ENCODE measurements at places on chromosomes 11 and 22. TPM values are rescaled to one million over a fixed set of nuclear protein-coding genes. Genes with fewer than 3 reads are reported as not detected.

Gene RAG2
- total RNA-seq: not detected

DNA sequence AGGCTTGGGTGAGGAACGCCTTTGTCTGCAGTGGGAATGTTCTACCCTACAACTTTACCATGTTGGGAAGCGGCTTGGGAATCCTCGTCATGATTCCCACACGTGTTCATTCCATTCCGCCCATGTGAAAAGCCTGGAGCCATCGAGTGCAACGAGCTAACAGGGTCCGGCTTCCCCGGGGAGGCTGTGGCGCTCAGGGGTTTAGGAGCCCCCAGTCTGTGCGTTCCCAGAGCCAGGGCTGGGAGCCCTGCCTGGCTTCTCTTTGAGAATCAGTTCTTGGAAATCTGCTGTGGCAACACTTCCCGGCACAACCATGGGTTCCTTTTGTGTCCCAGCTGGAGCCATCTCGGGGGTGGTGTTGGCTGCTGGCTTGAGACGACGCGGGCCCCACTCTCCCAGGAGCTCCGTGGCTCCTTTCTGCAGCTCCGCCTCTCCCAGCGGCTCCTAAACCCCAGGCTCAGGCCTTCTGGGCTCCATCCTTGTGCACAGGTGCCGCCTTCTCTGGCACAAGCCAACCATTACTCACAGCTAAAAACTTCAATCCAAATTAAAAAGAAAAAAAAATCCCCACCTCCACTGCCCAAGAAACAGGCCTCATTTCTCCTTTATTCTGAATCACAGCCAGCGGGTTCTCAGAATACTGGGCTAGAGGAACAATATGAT lies 18.7 kb upstream of the PPFIA1 start:
- peak; percentile 28 for DNase-seq

DNA sequence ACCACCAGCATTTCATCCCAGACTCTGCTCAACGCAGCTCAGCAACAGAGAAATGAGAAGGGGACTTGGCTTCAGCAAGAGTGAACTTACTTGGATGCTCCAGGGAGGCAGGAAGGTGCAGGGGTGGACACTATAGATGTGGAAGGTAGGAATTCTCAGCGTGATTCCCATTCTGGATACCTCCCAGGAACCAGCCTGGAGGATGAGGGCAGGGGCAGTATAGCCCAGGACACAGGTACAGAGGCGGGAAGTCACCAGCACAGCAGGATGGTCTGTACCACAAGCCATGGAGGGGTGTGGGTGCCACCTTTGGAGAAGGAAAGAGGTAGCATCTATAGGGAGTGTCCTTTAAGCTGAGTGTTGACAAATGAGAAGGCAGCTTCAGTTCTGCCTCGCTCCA lies 1275.2 kb downstream of the TBC1D22A start:
- DNase-seq: no peak

DNA sequence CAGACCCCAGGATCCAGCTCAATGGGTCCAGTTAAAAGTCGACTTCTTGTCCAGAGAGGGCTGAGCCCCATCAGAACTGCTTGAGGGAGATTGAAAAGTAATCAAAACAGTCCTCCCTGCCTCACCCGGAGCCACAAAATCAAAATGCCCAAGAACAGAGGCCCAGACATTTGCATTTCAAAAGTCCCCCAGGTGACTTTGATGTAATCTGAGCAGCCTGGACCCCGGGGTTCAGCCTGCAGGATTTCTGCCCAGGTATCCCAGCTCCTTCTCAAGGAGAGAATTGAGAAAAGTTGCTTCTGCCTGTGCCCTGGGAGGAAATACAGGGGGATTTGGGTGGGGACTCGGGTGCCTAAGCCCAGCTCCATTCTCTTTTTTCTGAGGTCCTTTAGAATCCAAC lies 1385.0 kb downstream of the TBC1D22A start:
- DNase-seq: peak; percentile 37

DNA sequence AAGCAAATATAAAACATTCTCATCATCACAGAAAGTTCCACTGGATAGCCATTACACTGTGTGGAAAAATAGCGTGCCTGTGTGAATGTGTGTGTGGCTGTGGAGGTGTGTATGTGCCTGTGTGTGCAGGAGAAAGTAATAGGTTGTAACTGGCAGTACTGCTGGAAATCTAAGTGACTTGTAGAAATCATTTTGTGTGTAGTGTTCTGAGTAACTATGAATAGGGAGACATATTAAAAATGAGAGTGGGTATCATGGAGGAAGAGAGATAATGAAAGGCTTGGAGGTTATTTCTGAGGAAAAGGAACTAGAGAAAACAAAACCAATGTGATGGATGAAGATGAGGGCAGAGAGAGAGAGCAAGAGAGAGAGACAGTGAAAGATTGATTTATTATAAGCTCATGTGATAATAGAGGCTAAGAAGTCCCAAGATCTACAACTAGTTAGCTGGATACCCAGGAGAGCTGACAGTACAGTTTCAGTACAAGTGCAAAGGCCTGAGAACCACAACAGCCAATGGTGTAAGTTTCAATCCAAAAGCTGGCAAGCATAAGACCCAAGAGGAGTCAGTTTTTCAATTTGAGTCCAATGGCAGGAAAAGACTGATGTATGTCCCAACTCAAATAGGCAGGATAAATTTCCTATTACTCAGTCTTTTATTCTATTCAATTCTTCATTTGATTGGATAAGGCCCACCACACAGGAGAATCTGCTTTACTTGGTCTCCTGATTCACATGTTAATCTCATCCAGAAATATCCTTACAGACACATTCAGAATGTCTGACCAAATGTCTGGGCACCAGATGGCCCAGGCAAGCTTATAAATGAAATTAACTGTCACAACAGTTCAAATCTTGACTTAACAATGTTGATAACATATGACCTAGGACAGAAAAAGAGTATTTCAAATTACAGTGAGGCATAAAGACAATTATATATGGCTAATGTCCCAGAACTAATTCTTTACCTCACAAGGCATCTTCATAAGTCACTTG lies 14.9 kb downstream of the KBTBD3 start:
- no peak for DNase-seq

DNA sequence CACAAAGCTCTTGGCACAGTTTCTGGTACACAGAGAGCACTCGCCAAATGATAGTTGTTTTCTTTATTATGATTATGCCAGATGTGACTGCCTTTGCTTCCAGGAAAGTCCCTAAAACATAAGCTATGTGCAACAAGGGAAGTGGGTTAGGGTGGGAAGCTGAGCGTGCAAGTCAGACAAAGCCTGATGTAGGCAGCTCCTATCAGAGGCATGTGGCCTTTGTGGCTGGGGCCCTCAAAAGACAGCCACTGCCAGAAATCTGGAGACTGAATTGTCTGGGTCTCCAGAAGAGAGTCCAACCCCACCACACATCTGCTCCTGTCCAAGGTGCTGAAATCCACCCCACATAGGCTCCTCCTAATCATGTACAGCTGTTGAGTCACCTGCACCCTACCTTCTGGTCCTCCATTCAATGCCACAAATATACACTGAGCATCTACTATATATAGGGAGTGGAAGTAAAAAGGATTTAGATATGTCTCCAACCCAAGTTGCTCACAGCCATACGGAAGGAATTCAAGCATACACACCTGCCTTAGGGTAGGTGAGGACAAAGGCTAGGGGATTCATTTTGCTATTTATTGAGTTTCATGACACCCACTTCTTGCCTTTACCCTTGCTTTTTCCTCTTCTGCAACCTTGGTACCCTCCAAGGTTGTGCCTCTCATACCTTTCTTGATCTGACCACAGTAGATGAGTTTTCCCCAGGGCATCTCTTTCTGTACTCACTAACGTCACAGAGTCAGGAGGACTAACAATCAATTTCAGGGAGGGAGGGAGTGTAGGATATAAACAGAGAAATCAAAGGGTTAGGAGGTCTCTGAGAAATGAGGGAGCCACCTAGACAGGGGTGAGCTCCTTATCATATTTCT lies 12.4 kb downstream of the SEC14L3 start:
- peak; percentile 50 for DNase-seq

Gene CATSPERZ
- 2.0 TPM for total RNA-seq

DNA sequence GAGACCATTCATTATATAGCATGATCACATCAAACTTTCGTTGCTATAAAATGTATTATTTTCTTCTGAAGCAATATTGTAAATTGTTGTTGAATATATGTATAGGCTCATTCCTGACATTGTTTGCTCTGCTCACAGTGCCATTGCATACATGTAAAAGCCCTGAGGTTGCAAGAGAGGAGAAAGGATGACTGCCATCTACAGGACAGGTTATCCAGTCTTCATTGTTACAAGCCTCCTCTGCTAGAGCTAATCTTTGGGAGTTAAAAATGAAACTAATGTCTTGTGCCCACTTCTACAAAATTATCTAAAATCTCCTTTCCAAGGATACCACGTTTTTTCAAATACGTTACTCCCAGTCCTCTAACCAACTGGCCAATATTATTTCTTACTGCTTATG lies 16.4 kb upstream of the OR5AL1 start:
- DNase-seq: no peak

GRCh38 chr22:32533265-32534111 lies 58.9 kb downstream of the FBXO7 start:
- DNase-seq: no peak

DNA sequence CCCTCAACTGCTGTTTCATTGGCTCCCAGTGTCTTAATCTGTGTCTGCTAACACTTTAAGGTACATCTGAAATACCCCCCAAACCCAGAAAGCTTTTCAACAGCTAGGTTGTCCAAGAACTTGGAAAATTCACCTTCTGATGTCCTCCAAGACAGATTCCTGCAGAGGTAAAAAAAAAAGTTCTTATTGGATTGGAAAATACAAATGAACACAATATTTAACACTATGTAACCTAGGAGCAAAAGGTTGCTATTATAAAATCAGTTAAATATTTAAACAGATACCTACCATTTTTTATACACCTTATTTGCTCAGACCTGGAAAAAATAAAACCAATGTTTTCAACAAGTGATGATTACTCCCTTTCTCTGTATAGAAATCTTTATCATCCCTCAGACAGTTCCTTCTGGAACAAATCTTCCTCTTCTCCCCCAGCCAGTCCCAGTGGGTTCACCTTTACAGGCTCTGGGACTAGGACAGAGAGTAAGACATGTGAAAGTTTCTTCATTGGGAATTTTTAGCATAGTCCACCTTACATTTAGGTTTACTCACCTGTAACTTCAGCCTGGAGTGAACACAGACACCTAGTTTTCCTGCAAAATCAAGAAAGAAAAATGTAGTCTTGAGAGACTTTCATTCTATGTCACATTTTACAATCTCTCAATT lies 13.3 kb upstream of the WDR74 start:
- no peak for DNase-seq

Gene SLC22A8
- not detected for total RNA-seq

DNA sequence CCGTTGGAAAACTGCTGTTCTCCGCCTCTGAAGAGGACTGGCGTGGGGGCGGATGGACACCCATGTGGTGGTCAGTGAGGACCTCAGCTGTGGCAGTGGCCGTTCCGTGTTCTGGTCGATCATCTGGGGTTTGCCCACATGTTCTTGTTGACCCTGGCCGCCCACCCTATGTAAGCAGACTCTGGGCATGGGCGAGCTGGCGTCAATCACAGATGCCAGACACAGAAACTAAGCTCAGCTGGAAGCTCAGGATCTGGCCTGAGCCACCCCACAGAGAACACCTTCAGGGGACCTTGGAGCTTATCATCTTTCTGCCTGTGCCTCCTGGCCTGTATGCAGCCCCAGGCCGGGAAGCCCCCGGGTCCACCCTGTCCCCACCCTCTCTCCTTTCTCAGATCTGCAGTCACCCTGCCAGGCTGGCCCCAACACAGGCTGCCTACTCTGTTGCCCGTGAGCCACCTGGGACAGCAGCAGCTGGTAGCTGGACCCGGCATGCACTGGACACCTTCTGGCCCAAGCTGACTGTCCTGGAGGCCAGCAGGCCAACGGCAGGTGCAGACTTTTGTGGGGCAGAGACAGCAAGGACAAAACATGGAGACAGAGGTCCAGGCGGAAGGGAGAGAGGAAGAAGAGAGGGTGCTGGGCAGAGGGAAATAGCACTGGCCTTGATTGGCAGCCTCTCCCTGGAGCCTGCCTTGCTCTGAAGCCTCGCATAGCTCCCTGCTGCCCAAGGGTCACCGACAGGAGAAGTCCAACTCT lies 91.5 kb downstream of the PHF21B start:
- DNase-seq: no peak

DNA sequence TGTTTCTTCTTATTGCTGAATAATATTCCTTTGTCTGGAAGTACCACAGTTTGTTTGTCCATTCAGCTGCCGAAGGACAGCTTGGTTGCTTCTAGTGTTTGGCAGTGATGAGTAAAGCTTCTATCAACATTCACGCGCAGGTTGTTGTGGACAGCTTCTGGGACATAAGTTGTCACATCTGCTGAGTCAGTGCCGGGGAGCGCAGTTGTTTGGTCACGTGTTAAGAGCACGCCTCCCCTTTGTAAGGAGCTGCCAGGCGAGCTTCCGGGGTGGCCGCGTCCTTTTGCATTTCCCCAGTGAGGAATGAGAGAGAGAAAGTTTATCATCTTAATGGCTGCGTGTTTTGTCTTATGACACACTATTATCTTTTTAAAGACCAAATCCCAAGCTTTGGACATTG lies 30.3 kb downstream of the SAMM50 start:
- no peak for DNase-seq

DNA sequence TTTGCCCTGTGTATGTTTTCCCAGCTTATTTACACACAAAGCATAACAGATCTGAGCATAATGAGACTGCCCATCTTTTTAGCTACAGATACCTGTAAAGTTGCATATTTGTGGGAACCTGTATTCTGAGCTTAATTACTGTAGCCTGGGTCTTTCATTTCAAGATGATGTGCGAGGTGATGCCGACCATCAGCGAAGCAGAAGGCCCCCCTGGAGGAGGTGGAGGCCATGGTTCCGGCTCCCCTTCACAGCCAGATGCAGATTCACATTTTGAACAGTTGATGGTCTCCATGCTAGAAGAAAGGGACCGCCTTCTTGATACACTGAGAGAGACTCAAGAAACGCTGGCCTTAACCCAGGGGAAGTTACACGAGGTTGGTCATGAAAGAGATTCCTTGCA lies 1.5 kb downstream of the PPFIA1 start:
- DNase-seq: no peak

DNA sequence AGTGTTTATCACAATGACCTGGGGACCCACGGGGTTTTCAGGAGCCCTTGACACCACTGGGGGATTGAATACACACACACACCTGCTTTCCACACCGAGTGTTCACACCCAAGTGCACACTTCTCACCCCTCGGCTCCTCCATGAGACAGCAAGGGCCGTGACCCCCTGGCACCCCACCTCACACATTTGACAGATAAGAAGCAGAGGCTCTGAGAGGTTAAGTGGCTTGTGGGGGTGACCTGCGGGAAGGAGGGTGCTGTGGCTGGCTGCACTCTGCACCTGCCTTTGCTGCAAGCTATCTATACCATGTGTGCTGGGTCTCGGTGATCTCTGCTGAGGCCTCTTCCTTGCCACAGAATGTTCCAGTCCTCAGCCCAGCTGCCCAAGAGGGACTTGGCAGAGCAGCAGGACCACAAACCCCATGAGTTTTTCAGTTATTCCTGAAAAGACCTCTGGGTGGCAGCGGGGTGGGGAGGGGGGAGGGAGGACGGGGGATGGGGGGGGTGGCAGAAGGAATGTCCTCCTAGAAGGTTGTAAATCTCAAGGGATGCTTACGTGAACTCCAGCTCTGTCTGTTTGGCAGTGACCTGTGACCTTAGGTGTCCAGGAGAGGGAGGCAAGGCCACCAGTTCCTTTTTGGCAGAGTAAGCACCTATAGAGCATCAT lies 47.9 kb upstream of the RFPL3 start:
- DNase-seq: no peak

- no peak for DNase-seq
These were observed 1.8 kb downstream of the SLC16A8 start for GRCh38 chr22:38081941-38082828.

Gene RBM14
- total RNA-seq: 92.0 TPM

Gene OR8D1
- total RNA-seq: not detected
